CD4-positive, alpha-beta T cell treated with Interleukin-17A for 1 hour (primary cell): ENCODE measurements at places on chromosomes 13 and 19.
A peak's percentile ranks its signal among the peaks of the same experiment; 100 is the strongest.

DNA sequence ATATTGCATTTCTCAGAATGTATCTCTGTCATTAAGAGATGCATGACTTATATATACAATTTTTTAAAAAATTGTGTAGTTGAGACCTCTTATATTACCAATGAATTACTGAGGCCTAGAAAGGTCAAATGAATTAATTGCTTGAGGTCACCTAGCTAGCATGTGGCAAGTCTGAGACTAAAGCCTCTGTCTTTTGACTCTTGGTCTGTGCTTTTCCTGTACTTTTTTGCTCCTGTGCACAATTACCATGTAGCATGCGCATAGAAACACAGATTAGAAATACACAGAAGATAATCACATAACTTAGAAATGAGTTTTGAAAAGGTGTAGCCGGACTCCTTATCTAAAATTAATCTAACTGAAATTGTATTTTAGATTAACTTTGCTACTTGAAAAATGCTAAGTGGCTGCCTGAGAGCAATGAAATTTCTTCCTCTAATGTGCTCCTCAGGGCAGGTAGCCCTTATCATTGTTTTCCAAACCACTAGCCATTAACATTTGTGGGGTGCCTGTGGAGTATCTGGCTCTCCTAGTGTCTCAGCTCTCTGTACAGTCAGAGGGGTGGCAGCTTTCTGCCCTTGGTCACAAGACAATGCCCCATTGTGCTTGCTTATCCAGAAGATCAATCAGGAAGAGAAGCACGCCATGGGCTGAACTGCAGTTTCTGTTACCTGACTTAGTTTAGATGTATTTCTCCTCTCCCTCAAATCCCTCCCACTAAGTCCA lies 119.6 kb downstream of the RFC3 start:
- no peak for DNase-seq

DNA sequence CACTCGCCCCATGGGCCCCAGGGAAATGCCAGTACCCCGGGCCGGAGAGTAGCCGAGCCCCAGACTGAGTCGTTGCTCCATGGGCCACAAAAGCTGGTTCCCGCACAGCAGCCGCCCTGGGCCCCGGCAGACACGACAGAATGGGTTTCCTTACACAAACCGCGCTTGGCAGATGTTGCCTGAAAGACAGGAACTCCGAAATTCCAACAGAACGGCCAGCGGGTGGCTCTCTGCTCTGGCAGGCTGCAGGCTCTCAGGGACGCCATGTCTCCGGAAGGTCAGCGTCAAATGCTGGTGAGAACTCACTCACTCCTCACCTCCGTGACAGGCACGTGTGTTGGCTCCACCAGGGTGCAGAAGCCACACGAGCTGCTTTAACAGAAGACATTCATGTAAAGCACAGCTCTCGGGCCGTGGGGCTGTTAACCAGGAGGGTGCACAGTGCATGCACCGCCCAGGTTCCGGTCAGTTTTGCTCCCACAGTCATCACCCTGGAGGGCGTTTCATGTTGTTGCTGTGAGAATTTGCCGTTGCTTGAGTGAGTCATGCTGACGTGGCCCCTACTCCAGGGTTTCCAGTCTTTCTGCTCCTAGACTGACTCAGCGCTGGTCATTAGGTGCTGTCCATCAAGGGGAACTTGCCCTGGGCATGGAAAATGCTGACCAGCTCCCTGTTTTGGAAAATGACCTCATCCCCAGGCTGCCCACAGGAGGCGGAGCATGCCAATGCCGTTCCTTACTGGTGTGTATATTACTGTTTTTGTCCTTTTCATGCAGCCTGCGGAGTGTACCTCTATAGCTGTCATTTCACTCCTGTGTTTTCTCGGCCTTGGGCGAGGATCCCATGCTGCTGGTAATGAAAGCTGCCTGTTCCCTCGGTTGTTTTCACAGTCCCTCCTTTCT lies 44.8 kb downstream of the ANKRD10 start:
- DNase-seq: peak; percentile 3

DNA sequence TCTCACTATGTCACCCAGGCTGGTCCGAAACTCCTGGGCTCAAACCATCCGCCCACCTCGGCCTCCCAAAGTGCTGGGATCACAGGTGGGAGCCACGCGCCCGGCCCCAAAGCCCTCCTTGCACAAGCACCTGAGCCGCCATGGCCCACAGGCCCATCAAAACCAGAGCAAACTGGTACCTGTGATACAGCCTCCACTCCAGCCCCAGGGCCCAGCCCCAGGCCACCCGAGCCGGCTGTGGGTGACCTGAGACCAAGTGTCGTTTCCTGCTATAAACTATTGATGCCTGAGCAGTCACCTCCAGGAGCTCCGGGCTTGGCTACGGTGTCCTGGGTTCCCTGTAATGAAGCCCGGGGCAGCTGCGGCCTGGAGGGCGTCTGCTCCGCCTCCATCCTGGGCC lies 9.7 kb upstream of the PTBP1 start:
- no peak for DNase-seq

DNA sequence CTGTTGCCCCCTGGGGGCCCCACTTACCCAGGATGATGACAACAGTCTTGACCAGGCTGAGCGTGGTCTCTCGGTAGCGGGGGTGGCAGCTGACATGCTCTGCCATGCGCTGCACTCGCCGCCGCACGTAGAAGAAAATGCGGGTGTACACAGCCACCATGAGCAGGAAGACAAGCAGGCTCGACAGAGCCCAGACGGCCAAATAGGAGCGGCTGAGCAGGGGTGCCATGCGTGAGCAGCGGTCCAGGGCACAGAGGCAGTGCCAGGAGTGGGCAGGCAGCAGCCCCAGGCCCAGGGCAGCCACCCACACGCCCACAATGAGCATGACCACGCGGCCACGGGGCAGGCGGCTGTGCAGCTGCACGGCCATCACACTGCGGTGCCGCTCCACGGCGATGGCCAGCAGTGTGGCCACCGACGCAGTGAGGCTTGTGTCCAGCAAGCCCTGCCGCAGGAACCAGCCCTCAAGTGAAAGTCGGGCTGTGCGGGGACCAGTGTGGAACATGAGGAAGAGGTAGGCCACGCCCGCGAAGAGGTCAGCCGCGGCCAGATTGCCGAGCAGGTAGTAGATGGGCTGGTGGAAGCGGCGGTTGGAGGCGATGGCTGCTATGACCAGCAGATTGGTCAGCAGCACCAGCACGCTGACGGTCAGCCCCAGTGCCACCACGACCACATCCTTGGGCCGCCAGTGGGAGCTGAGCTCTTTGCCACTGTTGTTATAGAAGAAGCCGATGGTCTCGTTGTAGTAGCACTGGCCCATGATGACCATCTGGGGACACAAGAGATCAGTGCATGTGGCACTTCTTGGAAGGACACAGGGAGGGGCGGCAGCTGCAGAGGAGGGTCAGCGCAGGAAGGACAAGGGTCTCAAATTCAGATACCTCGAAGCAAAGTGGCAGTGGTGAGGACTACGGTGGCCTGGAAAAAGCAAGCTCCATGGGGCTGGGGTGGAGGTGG lies 1.2 kb downstream of the LPAR2 start:
- no peak for DNase-seq

DNA sequence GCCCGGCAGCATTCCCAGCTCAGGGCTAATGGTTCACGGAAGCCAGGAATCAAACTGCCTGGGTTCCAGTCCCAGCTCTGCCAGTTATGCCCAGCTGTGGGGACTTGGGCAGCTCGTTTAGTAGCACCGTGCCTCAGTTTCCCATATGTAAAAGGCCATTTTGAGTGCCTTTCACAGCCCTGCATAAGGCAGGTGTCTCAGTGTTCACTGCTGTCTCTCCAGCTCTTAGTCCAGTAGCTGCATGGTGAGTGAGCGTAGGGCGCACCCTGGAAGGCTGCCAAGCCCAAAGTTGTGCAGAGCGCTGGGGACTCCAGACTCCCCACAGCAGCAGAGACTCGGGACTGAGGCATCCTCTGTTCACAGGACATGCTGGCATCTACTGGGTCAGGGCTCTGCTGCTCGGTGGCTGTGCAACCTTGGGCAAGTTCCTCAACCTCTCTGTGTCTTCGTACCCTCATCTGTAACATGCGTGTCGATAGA lies 5.5 kb downstream of the RPL28 start:
- DNase-seq: no peak

DNA sequence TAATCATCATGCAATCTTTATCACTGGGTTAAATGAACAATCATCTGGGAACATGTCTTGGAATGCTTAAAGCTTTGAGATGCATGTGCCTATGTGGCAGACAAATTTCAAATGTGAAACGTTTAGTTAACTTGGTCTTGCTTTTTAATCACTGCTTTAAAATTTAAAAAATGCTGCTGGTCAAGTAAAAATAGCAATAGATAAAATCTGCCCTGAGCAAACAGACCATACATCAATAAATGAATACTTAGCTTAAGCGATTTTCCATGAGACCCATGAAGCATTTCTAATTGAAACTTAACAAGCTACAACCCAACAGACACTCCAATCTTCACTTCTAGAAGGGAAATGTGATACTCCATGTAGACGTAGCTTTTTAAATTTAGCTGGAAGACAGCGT lies 1.9 kb upstream of the KL start:
- no peak for DNase-seq

DNA sequence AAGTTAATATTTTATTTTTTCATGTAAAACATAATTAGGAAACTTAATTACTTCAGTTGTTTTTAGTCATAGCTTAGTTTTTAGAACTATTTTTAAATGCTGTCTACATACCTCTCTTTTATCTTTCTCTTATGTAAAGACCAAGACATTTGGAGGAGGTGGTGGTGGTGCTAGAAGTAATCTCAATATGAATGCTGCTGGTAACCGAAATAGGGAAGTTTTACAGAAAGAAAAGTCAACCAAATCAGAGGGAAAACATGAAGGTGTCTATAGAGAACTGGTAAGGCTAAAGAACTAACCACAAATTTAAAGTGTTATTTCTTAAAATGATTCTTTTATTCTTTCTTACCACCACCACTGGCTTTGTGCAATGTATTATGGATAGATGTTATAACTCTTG lies 97.3 kb downstream of the TDRD3 start:
- no peak for DNase-seq

GRCh38 chr19:43474487-43474886 lies 9.1 kb upstream of the LYPD3 start:
- no peak for DNase-seq

DNA sequence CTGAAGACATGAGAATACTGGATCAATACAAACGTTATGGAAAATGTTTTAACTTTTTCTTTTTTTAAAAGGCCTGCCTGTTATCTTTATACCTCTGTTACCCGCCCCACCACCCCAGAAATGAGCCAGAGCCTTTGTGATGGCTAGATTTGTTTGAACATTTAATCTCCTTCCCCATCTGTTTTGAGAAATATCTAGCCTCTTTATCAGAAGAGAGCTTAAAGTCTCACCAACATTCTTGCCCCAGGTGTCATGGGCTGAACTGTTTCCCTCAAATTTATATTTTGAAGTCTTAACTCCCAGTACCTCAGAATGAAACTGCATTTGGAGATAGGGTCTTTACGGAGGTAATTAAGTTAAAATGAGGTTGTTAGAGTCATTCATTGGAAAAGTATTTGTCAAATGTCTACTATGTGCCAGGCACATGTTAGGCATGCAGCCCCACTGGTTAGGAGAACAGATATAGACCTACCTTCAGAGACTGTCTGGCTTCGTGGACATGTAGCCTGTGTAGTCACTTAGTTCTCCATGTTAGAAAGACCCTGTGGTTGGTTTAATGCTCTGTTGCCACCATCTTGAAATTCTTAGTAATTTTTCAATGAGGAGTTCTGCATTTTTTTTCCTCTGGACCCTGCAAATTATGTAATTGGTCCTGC lies 6.3 kb upstream of the RB1 start:
- DNase-seq: no peak

GRCh38 chr13:102944821-102945220 lies 99.0 kb downstream of the ERCC5 start:
- DNase-seq: no peak

DNA sequence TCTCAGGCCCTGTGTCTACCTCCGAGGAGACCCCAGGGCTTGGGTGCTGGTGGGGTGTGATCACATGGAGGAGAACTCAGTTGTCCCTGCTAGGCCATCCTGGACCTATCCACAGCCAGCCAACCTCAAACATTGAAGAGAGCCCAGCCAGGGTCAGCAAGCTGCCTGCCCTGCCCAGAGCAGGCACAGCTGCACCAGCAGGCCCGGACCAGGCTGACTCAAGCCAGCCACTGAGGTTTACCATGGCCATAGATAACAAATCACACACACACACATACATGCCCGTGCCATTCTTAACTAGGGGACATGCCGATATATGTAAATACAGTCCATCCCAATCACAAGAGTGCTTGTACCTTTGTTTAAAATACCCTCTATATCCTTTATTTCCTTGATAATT lies 8.1 kb downstream of the ARHGEF7 start:
- DNase-seq: no peak

DNA sequence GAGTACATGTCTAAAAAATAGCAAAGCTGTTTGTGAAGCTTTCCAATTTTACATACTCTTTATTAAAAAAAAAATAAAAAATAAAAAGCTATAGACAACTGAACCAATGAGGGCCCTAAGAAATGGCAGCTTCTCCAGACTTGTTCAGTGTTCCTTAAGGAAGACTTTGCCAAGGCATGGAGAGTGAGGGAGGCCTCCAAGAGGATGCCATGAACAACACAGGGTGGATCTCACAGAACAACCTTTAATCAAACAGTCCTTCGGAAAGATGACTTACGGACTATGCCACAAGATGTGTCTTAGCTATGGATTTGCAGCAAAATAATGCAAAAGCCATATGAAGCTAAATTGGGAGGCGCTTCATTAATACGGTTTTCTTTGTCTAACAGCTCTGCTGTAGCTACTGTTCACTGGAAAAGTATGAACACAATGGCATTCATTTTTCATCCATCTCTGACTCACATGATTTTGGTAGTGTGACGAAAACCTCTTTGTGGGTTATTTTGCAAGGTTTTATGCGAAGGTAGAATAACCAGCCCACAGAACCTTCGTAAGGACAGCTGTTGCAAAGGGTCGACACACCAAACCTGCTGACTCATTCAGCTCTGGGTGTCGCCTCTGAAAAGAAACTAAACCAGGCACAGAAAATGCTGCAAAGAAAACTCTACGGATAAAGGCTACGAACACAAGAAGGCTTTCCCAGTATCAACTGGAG lies 27.7 kb downstream of the EFNB2 start:
- no peak for DNase-seq

DNA sequence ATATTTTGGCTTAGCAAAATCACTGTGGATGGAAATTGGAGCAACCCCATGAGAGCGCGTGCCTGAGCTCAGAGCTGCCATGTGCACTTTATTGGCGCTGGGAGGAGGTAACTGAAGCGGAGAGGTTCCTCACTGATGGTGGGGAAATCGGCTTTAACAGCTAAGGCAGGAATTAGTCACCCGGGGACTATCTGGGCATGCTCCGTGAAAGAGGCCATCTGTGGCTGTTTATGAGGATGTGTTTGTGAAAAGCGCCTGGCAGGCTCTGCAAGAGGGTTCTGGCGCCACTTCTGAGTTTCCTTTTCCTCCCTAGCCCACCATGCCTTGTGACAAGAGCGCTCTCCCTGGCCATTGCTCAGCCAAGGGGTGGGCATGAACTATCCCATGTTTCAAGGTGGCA lies 815.6 kb downstream of the UQCRFS1 start:
- no peak for DNase-seq

DNA sequence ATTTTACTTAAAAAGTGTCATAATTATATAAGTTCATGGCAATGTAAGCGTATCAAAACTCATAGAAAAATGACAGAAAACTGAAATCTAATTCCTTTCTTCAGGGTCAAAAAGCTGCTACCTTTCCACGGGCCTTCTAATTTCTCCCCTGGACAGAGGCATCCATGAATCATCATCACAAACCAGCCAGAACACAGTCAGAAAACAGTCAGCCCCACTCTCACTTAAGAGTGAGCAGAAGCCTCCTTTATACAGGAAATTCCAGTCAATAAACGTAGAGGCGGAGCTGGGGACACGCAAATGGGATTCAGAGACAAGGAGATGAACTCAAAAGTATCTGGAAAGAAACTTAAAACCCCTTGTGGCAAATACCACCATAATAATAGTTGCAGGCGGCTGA lies 54.2 kb upstream of the ABCC4 start:
- DNase-seq: no peak
